Fibroblast of gingiva (primary cell): ENCODE measurements at places on chromosomes 1 and 21.

GRCh38 chr1:100556925-100557605 lies 19.1 kb downstream of the GPR88 start:
- no peak for DNase-seq

GRCh38 chr21:33199516-33200217 lies 30.1 kb upstream of the IFNAR2 start:
- DNase-seq: peak; percentile 84

DNA sequence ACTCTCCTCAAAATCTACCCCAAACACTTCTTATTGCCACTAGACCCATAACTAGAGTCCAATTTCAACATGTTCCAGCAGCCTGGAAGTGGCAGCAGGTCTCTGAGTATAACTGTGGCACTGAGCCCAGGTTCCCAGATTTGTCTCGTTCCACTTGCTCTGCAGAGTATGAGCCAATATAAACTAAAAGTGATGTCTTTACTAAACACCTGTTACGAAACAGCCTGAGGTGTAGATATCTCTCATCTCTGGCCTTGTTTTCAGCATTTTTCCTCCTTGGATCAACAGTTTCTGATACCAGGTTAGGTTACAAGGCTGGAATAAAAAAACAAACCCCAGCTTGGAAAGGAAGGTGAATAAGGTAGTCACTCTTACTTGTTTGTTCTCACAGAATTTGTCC lies 25.2 kb upstream of the PRDX6 start:
- DNase-seq: peak; percentile 26

DNA sequence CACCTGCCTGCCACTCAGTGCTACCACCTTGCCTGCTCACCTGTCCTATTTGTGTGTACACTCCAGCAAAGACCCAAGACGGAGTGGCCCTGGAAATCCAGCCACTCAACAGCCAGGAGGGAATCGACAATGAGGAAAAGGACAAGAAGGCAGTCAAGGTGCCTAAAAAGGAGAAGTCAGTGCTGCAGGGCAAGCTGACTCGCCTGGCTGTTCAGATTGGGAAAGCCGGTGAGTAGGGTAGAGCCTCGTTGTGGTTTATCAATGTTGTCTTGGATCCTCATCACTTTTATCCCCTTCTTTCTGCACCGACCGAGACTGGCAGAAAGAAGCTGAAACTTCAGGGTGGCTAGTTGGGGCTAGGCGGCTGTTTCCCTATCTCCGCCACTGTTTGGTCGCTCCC lies 61.4 kb upstream of the LAX1 start:
- DNase-seq: no peak

GRCh38 chr1:16980473-16981268 lies at the start of gene MFAP2:
Gene MFAP2 (minus strand): TSS chr1:16980620. CDS start chr1:16978273, 2,347 bp downstream.
- DNase-seq: peak; percentile 37

DNA sequence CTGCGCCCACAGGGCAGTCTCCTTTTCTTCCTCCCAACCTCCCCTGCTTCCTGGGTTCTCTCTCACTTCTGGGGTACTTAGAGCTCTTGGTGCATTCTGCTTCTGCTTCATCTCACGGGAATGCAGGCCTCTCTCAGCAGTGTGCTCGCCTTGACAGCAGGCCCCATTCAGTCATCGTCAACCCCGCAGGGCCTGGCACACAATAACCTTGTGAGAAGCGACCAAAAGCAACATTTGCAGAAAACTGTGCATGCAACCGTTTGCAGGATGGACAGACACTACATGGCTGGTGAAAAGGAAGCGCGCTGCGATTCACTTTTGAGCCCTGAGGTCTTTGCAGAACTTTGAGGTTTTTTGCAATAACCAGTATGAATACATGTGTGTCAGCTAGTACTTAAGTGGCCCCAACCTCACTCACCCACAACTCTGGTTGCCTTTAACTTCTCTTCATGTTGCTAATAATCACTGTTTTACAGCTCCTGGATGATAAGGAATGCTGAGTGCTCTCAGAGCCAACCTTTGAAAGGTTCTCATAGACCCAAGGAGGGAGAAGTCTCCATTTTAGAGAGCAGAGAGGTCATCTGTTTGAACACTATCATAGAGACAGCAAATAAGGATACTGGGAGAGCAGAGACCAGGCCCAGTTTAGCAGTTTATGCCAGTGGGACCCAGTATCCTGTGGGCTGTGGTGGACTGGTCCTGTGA lies 2.5 kb upstream of the CD160 start:
- DNase-seq: no peak

- peak; percentile 32 for DNase-seq
These were observed 258.5 kb downstream of the TRABD2B start for GRCh38 chr1:47738560-47739182.

DNA sequence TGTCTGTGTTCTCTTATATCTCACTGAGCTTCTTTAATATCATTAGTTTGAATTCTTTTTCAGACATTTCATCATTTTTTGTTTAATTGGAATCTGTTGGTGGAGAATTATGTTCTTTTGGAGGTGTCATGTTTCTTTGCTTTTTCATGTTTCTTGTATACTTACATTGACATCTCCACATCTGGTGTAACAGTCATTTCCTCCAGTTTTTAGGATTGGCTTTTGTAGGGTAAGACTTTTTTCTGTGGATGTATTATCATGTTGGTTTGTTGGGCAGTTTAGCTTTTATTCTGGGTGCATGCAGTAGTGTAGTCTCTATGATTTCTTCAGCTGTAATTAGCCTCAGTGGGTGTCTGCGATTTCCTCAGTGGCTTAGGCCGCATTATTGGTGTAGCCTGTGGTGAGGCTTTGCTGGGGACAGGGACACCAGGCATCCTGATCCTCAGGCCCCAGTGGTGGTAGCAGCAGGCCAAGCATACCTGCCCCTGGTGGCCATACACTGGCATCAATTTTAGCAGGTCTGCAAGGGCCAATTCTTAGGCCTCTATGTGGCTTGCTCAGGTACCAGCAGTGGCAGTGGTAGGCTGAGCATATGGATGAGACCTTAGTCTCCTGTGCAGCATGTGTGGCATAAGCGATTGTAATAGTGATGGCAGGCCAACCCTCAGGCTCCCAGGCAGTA lies 77.6 kb upstream of the SAMD13 start:
- peak; percentile 52 for DNase-seq

GRCh38 chr1:185957441-185958363 lies 223.5 kb downstream of the HMCN1 start:
- peak; percentile 62 for DNase-seq

GRCh38 chr1:42999308-42999707 lies 40.6 kb upstream of the SLC2A1 start:
- no peak for DNase-seq

DNA sequence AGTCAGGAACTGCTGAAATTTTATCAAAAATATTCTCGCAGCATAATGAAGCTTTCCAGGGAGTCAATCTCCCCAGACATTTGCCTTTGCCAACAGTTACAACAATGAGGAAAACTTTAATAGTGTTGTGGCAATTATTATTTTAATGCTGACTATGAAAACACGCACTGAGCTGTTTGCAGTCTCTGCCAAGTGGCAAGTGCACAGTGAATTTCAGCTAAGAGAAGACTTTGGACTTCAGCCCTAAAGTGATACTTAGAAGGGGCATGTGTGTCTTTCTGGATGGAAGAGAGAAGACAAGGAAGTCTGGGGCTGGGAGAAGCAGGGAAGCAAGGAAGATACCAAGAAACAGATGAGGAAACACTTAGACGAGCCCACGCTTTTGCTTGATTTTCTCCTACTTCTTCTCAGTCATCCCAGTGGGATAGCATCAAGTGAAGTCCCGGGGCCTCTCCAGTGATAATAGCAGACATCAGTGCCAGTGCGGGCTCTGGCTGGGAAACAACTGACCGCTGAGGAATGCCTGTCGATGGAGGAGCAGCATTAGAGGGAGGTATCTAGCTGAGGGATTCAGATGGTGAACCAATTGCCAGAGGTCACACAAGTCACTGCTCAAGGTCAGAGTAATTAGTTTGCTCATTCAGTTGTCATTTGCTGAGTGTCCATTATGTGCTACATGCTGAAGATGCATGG lies 196.3 kb downstream of the TTLL7 start:
- DNase-seq: no peak

- no peak for DNase-seq
These were observed 76.4 kb upstream of the MARK1 start for GRCh38 chr1:220451532-220451931.

DNA sequence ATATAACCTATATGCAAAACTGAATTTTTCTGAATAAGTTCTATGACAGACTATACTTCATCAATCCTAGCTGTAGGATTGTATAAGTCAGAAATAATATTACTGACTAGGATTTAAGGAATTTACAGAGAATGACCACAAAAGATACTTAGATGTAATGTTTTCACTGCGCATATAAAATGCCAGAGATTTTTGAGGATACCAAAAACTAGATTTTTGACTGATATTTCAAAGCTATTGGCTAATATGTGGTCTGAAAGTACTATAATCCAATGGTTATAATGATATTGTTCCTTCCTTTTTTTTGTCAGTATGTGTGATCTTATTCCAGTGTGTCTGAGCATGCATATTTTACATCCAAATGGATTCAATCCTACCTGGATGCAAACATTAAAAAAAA lies 17.0 kb upstream of the IFI44L start:
- no peak for DNase-seq

GRCh38 chr1:156579472-156579871 lies at the start of gene TTC24:
Gene TTC24 (plus strand): TSS chr1:156579723. CDS start chr1:156581365, 1,642 bp downstream.
- DNase-seq: no peak

GRCh38 chr1:194268839-194269238 lies 1082.4 kb upstream of the B3GALT2 start:
- no peak for DNase-seq

- DNase-seq: no peak
These were observed 9.9 kb downstream of the ARHGEF10L start for GRCh38 chr1:17549384-17549783.

GRCh38 chr1:241266121-241266520 lies 90.9 kb downstream of the RGS7 start:
- no peak for DNase-seq

- no peak for DNase-seq
These were observed 568.5 kb upstream of the B3GALT2 start for GRCh38 chr1:193754732-193755427.

GRCh38 chr21:35509001-35509704 lies 460.1 kb upstream of the RUNX1 start:
- no peak for DNase-seq

- DNase-seq: no peak
These were observed 269.4 kb downstream of the PTPRU start for GRCh38 chr1:29505532-29506220.

DNA sequence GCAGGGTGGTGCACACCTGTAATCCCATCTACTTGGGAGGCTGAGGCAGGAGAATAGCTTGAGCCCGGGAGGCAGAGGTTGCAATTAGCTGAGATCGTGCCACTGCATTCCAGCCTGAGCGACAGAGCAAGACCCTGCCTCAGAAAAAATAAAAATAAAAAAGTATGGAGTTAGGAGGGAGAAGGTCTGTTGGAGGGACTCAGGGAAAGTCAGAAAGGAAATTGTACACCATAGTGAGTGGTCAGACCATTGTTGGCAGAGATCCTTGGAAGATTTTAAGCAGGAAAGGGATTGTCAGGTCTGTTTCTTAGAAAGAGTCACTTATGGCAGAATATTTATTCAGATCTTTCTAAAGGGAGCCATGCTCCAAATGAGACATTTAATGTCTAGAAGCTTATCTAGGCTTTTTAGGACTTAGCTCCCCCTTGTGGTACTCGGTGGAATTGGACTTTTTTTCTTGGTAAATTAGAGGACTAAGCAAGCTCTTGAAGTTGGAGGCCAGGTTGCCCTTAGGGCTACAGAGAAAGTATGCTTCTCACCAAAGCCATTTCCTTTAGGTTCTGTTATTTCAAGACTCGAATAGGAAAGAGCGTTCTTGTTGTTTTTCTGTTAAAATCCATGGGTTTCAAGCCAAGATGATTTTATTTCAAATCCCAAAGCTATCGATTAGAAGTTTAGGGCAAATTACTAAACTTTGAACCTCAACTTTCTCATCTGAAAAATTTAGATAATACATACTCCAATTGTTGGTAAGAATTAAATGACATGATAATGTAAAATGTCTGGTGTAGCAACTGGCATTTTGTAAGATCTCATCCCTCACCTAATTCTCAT lies 16.5 kb downstream of the MIA3 start:
- DNase-seq: peak; percentile 80

GRCh38 chr1:36512842-36513241 lies 30.1 kb upstream of the CSF3R start:
- no peak for DNase-seq

- no peak for DNase-seq
These were observed 25.9 kb upstream of the RAP1A start for GRCh38 chr1:111593403-111594305.

GRCh38 chr1:31482482-31483011 lies 69.5 kb downstream of the SERINC2 start:
- DNase-seq: no peak

DNA sequence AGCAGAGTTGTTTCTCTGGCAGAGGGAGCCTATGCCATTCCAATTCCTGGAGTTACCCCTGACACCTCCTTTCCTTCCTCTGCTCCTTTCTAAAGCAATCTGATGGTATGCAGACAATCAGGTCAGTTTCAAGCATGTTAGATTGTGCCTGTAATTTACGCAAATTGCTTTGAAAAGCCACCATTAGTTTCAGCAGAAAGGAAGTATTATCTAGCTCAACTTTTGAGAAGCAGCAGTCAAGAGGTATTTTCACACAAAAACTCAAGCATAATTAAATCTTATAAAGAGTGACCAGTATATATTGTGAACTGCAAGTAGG lies 2.2 kb downstream of the ERRFI1 start:
- no peak for DNase-seq

DNA sequence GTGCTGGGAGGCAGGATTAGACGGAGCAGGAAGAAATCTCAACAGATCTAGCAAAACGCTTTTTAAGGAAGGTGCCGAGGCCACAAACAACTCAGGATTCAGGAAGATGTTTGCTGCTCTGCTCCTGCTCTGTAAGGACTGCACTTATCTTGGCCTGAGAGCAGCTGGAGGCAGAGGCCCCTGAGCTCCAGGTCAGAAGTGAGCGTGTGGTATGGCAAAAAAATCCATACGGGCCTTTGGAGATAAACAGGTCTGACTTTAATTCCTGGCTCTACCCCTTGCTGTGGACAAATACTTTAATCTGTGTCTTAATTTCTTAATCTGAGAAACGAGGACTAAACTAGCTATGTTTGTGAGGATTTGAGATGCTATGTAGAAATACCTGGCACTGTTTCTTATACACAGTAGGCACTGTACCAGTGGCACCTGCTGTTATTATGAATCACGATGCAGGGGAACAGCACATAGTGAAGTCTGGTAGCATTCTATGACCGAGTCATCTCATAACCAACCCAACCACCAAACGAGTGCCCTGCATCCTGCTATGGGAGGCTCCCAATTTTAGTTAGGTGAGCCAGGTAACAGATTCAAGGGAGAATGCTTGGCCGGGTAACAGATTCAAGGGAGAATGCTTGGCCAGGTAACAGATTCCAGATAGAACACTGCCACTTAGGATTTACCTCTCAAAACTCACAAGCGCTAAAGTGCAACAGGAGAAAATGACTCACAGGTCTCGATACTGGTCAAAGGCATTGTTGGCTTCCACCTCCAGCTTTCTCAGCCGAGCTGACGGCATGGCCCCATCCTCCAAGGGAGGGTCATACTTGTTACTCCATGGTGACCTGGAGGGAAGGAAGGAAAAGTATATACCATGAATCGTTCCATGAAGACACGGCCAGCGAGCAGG lies 65.9 kb downstream of the SLC66A1 start:
- DNase-seq: no peak

GRCh38 chr1:227654431-227654830 lies 80.7 kb downstream of the JMJD4 start:
- no peak for DNase-seq
